Activated effector memory CD4-positive, alpha-beta T cell treated with Interleukin-2 at 50 U/mL for 16 hours (primary cell): ENCODE measurements at places on chromosomes 6 and 20.

DNA sequence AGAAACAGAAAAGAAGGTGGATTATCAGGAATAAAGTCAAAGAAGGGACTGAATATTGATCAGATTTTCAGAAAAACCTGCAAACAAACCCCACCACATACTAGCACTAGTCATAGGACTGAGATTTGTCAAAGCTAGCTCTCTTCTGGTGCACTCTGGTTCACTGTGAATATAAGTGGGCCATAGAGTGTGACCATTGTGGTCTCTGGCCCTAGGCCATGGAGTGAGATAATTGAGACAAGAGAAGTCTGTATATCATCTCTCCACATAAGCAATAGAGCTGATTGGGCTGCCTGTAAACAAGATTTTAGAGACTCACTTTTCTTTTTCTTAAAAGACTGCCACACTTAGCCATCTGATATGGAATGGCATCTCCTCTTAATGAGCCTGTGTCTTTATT lies 247.2 kb downstream of the LAMA2 start:
- no peak for DNase-seq

GRCh38 chr6:163415620-163416556 lies 1.4 kb downstream of the QKI start:
- DNase-seq, result peak; percentile 22

GRCh38 chr6:169058634-169059033 lies 195.0 kb downstream of the THBS2 start:
- no peak for DNase-seq

- DNase-seq, result no peak
Observed at GRCh38 chr20:19598117-19598850, 159.8 kb upstream of the RIN2 start.

DNA sequence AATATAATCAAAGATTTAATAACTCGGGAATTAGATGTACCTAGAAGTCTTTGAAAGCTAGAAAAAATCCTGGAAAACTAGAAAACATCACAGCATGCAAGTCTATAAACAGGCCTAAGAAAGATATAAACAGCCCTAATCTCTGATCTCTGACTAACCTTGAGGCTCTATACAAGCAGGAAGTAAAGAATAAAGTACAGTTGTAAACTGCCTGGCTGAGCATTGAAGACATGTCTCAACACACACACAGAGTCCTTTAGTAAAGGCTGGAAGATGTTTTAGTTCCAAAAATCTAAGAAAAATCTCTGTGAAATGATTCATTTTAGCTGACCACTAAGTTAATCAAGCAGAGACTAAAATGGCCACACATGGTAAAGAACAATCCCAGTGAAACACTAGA lies 774.5 kb downstream of the EYS start:
- no peak for DNase-seq

GRCh38 chr6:121492536-121492935 lies 57.1 kb downstream of the GJA1 start:
- no peak for DNase-seq

DNA sequence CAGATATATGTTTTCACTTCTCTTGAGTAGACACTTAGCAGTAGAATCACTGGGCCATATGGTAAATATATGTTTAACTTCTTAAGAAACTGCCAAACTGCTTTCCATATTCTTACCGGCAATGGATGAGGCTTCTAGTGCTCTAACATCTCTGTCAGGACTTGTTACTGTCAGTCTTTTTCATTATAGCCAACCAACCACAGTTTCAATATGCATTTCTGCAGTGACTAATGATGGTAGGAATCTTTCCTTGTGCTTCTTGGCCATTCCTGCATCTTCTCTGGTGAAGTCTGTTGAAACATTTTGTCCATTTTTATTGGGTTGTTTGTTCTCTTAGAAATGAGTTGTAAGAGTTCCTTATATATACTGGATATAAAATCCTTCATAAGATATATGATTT lies 66.0 kb upstream of the SYNDIG1 start:
- DNase-seq, result no peak

DNA sequence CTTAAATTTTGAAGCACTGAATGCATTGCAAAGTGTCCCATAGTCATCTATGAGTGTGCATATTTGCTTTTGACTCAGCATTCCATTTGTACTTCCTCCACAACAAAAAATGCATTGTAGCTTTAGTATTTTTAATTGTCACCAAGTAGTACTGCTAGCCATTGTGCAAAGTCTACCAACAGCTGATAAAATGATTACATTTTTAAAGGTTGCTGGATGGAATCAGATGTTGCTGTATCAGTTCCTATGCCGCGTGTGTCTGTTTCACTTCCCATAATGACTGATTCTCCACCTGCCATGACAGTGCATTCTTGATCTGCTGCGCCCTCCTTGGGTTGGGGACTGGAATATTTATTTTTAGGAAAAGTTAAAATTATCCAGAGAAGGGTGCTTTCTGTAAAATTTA lies 41.2 kb downstream of the SLX4IP start:
- no peak for DNase-seq

DNA sequence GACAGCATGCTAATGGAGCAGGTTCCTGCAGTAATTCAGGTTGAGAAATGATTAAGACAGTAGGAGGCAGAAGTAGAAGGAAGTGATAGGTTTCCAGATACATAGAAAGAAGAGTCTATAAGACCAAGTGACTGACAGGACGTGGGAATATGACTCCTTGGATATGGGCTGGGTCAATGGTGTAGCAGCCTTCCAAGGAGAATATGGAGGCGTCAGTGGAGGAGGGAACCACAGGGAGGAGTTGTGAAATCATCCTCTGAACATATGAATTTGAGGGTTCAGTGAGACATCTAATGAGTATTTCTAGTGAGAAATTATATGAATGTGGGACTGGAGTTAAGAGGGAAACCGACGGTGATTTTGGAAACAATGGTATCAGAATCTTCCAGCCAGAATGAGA lies 43.3 kb downstream of the NUDT3 start:
- DNase-seq, result no peak

GRCh38 chr6:118932421-118932820 lies 2.5 kb downstream of the MCM9 start:
- DNase-seq, result no peak

GRCh38 chr20:59316911-59317731 lies 16.7 kb downstream of the EDN3 start:
- no peak for DNase-seq

DNA sequence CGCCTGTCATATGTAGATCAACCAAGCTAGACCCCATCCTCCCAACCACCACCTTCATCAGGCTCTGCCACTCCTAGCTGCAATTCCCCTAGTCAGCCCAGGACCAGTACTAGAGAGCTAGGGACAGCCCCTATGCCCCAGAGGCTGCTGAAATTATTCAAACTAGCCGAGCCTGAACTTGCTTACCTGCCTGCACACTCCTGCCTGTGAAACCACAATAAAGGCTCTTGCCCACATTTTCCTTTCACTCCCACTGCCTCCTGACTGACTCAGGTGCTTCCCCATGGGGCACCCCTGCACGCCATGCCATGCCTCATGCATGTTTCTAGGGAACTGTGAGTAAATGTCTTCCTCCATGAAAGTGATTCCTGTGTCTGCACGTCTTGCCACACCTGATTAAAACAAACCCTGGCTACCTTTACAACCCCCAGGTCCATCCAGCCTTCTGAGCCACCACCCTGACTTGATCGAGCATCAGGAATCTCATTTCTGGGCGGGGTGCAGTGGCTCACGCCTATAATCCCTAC lies 66.5 kb upstream of the IER3 start:
- DNase-seq, result no peak

DNA sequence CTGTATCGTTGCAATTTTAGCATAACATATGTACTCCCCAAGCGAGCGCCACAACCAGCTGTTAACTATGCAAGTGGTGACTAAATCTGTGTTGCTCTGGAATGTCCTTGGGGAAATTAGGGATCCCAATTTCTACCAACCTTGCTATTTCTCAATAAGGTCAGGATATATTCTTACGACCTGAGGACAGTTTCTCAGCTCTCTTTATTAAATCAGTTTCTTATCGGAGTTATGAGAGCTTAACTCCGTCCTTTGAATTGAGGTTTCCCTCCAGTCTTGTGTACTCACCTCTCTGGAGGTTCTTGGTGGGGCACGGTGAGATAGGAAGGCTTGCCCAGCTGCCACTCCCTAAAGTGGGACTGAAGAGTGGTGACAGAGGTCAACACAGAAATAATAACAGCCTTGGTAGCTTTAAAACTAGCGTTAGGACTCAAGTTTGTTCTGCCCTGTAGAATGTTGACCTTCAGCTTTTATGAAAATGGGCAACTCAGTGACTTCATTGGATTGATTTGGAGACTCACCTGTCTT lies 694 bp downstream of the MRPS18B start:
- DNase-seq, result no peak

DNA sequence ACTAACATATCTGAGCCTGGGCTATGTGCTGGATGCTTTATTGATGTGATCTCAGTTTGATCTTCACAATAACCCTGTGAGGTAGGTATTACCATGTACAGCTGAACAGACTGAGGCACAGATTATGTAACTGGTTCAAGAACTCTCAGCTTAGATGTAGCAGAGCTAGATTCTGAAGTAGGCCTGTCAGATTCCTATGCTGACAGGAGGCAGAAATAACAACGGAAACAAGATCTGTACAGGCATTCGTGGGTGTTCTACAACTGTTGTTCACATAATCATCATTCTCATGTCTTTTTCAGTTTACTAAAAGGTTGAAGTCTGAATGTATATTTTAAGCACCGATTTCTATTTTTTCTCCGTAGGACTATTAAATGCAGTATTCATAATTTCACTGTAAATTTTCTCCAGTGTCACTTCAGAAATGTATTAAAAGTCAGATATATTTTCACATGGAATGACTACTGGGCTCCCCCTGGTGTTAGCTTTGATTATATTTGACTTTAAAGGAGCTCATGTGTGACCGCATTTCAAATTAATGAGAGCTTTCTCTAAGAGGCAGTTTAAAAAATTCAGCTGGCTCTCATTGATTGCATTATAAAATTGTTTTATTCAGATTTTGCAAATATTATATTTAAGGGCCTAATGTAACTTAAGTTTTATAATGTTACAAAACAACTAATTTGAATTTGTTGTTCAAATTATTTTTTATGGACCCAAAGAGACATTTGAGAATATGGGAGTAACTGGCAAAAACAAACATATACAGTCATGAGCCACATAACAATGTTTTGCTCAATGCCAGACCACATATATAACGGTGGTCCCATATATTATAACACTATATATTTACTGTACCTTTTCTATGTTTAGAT lies 36.4 kb upstream of the SLC17A4 start:
- DNase-seq, result no peak

GRCh38 chr6:107491138-107491609 lies 1.3 kb downstream of the SOBP start:
- no peak for DNase-seq

DNA sequence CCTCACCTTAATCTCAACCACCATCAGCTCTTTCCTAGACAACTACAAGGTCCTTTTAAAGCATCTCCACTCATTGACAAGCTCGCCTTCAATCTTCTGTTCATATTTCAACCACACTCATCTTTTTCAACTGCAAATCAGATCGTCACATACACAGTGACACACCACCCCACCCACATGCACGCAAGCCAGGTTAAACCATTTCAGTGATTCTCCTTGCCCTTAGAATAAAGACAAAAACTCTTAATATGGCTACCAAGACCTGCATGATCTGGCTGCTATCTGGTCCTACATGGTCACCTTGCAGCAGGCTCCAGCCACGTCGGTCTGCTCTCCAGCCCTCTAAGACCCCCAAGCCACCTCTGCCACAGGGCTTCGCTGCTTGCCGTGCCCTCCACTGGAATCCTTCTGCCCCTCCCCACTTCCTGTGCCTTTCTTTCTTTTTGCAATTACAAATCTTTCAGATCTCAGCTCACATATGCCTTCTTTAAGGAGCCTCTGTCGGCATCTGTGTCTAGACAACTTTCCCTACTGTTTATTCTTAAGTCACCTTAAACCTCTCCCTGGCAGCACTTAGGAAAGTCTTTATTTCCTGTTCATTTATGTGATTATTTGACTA lies 507.3 kb upstream of the ARID1B start:
- no peak for DNase-seq

DNA sequence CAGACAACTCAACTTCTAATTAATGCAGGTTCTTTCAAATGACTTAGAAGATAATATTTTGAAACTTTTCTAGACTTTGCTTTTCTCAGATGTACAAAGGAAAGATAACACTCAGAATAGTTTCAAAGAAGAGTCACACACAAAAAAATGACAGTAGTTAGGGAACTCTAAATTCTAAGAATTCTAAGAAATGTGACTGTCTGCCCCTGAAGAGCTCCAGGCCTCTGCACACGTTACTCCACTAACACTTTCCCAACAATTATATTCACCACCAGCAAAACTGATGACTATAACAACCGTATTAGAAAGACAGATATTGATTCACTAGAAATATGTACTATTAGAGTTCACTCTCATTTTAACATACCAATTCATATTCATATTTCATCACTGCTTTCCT lies 133.3 kb upstream of the SMLR1 start:
- DNase-seq, result no peak

DNA sequence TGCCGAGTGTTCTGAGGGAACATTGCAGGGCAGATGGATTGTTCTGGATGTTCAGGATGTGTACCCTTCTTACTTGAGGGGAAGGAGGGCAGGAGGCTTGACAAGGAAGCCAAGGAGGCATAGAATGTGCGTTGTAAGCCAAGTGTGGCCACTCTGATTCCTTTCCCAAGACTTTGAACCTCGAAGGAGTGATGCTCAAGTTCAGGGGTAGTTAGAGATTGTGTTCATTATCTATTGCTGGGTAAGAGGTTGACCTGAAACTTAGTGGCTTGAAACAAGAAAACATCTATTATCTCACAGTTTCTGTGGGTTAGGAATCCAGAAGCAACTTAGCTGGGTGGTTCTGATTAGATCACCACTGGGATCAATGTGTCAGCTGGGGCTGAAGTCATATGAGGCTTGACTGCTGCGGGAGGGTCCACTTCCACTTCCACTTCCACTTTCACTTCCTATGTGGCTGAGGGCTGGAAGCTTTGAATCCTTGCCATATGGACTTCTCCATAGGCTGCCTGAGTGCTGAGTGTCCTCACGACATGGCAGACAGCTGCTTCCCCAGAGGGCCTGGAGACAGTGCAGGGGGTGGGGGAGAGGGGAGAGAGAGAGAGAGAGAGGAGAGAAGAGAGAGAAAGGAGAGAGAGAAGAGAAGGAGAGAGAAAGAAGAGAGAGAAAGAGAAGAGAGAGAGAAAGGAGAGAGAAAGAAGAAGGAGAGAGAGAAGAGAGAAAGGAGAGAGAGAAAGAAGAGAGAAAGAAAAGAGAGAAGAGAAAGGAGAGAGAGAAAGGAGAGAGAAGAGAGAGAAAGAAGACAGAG lies 6.9 kb upstream of the CD40 start:
- DNase-seq, result no peak

DNA sequence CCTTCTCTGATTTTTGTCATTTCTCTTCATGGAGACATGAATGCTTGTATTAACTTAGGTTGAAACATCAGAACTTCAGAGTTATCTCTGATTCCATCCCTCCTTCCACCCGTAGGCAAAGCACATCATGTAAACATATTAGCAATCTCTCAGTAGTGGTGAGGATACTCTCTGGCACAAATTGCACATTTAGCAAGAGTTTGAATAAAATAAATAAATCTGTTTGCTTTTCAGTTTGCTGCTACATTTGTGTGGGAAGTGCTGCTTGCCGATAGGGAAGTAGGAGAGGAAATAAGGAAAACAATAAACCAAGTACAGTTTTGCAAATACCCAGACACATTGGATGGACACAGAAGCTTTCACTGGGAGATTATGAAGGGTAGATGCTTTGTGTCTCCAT lies 359.0 kb downstream of the BCKDHB start:
- no peak for DNase-seq

GRCh38 chr20:17681726-17682102 lies 328 bp downstream of the RRBP1 start:
- no peak for DNase-seq
